NCI-H446 (cell line): ENCODE measurements at places on chromosomes 1 and 21.

DNA sequence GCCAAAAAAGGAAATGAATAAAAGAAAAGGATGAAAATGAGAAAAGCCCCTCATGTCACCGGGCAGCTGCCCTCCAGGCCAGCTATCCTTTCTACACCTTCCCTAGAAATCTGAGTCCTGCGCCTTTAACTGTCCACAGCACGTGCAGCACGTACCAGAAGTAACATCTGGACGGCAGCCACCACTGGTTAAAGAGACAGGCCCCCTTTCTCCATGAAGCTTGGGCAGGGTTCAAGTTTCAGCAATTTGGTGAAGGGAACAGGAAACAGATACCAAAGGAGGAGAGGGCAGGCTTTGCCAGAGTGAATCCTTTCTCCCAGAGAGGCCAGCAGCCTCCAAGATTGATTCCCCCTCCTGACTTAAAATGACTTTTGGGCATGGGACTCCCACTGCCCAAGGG is 3.6 kb upstream of the KIAA2013 start:
- DNase-seq, result peak; percentile 32

DNA sequence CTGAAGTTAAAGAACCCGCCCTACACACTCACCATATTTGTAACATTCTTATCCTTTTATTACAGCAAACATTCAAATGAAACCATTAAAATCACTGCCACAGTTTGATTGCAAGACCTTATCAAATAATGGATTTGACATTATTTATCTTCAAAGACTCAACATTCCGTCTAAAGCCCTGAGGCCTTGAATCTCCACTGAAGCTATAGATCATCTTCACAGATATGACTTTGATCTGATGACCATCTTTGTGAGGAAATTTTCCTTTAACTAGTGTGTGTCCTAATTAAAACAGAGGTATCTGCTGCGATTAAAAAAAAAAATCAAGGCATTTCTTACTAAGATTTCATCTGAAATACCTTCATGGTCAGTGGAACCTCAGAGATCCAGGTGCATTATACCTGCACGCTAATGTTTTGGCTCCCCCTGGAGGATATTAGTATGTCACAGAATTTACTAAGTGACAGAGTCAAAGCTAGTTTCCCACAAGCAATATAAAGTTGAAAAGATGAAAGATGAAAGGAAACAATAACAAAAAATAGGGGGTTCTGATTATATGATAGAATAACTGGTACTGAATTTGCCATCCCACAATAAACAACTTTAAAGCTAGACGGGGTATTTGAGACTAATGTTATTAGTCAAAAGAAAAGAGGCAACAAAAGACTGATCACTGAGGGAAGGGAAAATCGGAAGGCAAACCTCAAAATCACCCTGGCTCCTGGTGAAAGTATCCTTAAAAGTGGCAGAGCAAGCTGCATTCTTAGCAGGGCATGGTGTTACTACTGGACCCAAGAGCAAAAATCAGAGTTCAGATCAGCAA is 923.4 kb downstream of the NCAM2 start:
- DNase-seq, result peak; percentile 24

DNA sequence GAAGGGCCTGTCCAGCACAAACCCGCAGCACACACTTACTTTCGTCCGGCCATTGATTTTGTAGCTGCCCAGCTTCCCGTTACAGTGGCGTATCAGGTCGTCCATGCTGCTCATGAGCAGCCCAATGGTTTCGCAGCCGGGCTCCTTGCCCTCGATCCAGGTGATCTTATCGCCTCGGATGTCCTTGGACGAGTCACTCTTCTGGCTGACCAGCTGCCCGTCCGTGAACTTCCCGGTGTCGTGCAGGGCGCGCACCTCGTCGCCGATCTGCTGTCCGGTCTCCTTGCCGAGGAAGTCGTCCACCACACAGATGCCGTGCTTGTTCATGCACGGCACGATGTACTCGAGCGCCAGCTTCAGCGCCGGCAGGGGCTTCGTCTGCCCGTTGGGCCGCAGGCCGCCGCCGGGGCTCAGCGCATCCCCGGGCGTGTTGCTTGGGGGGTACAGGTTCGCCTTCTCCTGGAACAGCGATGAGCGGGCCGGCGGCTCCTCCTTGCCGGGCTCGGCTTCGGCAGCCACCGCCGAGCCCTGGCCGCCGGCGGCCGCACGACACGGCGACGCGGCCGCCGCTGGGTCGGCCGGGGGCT is 1.0 kb downstream of the EGLN1 start:
- peak; percentile 32 for DNase-seq

GRCh38 chr21:42474043-42474831 is 21.8 kb downstream of the RSPH1 start:
- DNase-seq, result no peak

DNA sequence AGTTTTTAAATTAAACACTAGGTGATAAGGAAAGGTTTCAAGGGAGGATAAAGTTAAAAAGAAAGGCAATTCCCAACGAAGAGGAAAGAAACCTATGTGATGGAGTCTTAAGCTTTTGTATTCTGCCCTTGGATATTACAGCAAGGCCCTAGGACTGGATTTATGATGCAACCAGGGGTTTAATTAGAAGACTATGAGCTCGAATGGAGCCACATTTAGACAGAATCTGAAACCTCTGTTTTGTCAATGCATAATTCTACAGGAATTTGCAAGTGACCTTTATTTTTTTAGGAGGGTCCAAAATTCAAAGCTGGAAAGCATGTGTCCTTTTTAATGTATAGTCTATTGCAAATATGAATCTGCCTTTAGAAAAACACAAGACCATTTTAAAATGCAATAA is 37.9 kb downstream of the TGFB2 start:
- no peak for DNase-seq

- DNase-seq, result no peak
Measured at GRCh38 chr21:15520811-15521643, 208.8 kb upstream of the USP25 start.
